CD4-positive, alpha-beta T cell treated with Interferon gamma for 1 hour (primary cell): ENCODE measurements at places on chromosomes 11 and 22.
A peak's percentile ranks its signal among the peaks of the same experiment; 100 is the strongest.

DNA sequence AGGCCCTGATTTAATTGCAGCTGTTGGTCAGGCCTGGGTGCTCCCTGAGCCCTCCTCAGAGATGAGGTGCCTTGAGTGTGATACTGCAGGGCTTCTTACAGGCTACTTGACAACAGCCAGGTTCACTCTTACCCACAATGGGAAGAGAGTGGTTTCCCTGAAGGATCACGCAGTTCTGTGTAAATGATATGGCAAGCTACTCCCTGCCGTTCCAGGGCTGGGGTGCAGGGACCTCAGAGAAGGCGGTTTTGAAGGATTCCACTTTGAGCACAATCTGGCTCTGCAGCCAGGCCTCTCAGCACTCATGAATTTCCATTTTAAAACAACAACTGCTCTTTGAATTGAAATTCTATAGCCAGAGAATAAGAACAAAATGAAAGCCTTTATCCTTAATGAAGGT lies 92.9 kb downstream of the SLC17A6 start:
- DNase-seq, result no peak

DNA sequence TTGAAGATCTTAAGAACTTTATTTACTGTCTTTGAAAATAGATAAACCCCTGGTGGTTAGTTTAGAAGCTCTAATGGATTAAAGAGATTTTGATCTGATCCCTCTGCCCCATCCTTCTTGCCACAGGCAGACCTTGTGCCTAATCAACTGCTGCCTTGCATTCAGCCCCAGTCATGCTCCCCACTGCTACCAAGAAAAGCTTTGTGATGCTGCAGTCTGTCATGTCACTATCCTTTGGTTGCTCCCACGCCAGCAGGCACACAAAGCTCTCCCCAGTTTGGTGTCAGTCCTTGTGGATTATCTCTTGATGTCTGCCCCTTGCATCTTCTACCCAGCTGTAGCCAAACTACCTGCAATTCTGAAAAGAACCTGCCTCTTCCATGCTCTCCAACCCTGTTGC lies 112.2 kb downstream of the MTNR1B start:
- no peak for DNase-seq

DNA sequence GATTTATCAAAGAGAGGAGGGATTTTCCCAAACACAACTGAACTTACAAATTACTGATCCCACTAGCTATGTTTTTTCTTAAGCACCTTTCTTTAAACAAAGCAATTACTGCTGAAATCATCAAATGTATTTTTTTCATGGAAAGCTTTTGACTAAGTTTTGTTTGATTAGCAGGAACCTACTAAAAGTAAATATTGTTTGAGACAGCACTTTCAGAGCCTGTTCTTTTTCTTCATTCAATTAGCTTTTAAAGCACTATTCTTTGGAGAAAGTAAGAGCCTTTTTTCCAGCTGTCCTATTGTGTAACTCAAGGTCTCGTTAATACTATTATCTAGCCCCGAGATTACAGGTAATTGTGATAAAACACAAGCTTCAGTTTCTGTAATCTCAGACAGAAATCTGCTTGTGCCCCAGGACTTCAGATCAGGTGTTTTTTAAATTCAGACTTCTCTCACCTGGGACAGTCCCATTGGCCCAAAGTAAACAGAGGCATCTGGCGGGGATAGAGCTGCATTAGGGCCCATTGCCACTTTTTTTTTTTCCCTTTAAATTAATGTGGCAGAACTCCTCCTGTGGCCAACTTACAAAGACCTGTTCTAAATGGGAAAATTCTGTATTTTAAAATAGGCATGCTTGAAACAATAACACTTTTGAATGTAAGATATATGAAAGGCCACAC lies 11.0 kb downstream of the CSTPP1 start:
- no peak for DNase-seq

DNA sequence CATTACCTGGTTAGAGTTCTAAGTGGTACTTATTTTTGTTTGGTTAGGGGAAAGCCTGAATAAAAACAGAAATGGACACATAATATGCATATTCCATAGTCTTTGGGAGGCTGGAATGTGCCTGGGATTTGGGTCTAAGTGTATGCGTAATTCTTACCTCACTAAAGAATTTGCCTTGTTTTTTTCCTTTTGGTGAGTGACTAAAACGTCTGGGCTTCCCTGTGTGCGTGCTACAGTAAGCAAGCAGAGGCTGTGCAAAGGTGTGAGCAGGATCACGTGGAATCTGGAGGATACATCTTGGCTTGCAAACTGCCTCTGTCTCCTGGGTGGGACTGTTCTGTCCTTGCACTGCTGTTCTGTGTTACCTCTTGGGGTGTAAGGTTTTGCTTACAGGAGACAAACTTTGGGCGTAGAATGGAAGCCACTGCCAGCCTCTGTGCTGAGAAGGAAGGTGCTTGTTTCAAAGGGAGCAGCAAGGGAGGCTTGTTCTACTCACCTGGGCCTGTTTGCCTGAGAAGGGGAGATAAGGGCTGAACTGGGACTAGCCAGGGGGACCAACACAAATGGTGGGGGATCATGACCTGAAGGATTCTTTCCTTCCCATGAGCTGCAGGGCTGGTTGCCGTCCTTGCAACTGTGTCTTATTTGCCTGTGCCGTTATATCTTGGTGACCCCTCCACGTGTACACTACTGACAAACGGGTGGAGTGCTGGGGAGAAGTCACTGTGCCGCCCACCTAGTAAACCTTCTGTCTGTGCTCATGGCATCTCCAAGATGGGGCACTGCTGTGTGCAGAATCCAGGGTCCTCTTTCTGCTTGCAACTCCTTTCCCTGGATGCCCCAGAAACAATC lies 4.5 kb downstream of the NEAT1 start:
- peak; percentile 70 for DNase-seq
